CD4-positive, alpha-beta T cell treated with Interleukin-6 for 4 hours (primary cell): ENCODE measurements at places on chromosomes 4 and X.

DNA sequence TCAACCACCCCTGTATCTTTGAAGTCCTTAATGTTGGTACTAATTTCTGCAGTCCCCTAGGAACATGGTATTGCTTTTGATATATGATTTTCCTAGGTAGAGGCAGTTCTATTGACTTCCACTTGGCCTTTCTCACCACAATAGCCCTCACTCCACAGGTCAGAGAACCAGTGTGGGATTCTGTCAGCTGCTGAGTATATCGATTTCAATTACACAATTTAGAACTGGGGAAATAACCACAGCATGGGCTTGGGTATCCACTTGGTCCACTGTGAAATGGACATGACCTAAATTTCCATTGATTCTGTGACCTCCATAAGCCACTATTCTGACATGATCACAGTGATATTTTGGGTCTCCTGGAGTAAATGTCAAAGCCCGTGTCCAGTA, 62.3 kb downstream of the KANTR start:
- no peak for DNase-seq

DNA sequence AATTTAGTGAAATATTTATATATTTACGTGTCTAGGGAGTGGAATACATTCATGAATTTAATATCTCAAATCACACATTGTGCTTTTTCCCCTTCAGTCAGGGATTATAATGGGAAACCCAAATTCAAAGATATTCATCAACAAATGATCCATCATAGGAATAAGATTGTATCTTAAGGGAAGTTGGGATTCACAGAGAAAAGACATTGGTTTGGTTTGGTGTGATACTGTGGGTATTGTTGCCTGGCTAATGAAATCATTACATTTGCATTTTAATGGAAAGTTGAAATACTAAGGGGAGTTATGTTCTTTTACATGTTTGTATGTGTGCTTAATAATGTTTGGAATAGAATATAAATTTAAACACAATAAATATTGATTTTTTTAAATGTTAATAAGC, 1.7 kb downstream of the TET2 start:
- DNase-seq: no peak

DNA sequence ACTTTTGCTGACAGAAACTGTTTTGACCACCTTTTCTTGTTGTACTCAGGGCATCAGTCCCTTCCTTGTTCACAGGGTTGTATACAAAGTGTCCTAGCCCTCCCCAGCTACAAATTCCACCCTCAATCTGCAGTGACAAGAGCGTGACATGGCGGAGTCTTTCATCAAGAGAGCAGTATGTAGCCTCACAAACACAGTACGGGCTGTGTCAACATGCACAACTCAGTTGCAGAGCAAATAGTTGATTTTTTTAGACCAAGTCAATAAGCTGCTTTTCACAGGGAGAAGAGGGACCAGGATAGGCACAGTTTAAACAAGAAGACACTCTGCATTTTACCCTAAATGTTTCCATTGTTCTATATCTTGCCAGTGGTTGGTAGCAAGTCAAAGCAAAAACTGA, 8.6 kb upstream of the HS6ST2 start:
- no peak for DNase-seq

GRCh38 chr4:113474017-113474416, 287.5 kb downstream of the CAMK2D start:
- DNase-seq: no peak

GRCh38 chrX:39630344-39630743, 467.4 kb downstream of the BCOR start:
- DNase-seq: no peak

DNA sequence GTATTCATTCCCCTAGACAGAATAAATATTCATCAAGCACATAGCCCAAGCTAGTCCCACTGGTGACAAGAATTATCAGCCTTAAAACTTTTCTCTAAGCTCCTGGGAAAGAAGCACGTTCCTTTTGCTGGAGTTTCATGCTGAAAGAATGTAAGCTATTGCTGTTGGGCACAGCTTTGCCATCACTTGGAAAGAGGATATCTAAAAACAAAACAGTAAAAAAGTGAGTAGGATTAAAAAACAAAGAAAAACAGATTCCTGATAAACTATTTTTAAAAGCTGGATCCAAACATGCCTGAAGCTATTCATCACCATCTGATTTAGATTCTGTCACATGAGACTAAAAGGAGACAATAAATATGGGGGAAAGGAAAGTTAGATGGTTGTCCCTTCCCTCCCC, 176.8 kb downstream of the SCFD2 start:
- no peak for DNase-seq

- no peak for DNase-seq
Measured at GRCh38 chrX:63282828-63283227, 68.3 kb downstream of the SPIN4 start.

DNA sequence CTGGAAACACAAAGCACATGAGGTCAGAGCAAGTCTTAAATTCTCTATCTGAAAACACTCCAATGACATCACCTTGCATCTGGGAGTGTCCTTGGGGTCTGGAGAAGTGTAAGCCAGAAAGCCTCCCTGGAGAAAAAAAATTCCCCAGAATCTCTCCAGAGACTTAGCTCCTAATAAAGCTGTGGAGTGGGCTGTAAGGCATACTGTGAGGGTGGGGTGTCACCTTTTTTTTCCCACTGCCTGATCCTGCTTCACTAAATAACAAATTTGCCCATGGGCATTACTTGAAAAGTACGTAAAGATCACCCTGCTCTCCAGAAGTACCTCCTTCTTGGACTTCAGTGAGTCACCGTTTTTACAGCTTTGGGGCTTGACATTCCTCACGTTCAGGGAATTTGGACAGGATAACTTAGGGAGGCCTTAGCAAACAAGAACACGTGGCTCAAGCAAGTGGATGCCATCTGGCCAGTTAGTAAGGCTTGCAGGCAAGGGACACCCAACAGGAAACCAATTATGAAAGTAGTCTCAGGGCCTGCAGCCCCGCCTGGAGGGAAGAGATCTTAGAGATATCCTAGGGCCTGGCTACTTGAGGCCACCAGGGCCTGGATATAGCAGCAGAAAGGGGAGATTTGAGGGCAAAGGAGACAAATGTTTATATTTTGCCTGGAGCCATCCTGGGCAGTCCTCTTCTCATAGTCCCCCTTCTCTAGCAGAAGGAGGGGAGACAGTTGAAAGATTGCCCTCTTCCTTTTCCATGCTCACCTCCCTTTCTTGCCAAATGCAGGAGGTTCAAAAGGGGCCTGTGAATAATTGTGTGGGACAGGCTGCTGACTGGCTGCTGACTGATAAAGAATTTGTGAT, 60.1 kb upstream of the PLAC1 start:
- DNase-seq: no peak

DNA sequence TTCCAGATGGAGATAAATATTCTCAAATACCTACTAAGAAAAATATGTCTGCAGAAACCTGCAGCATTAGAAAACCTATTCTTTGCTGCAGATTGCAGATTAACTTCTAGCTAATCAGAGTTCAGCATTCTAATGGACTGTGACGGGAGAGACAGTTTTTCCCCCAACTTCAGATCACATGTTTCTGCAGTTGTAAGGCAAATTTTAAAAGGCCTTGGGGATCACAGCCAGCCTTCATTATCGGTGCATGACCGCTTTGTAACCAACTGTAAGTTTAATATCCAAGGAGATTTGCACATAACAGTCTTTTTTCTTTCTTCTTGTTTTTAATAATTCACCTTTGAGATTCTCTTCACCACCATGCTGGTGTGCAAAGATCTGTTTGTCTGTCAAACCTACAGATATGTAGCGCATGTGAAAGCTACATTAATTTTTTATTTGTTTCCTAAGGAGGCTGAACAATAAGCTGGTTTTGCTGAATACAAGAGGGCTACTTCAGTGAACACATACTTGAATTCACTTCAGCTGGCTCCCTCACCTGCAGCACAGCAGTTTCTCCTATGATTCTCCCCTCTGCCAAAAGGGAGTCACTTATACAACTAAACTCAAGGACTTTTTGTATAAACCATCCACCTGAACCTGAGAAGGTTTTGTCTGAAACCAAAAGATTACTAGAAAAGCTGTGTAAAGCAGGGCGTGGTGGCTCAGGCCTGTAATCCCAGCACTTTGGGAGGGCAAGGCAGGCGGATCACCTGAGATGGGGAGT, 488.5 kb downstream of the RPA4 start:
- no peak for DNase-seq

- no peak for DNase-seq
Measured at GRCh38 chr4:56082829-56083228, 134.1 kb downstream of the CEP135 start.

- no peak for DNase-seq
Measured at GRCh38 chr4:123589301-123589700, 192.7 kb downstream of the SPRY1 start.

- DNase-seq: peak; percentile 52
Measured at GRCh38 chrX:48939524-48940228, 17.7 kb downstream of the OTUD5 start.

DNA sequence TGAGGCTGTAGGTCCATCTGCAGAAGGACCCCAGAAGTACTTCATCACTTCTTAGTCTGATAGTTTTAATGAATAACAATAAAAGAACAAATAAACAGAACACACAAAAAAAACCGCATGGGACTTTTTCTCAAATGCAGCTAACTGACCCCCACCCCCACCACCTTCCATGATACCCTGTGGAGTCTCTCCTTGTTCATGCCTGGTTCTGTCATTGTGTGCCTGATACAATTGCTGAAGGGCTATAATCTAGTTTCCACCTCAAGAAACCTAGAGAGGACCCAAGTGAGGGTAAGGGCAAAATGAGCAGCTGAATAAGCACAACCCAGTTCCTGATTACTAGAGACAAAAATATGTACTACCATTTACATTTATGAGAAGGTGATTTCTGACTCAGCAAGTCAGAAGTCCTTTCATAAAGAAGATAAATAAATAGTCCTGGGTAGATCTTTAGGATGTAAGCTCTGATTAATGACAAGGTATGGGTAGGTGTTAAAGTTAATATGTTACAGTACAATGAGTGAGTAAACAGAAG, 155.1 kb downstream of the TMA16 start:
- DNase-seq: no peak

GRCh38 chrX:112696481-112696880, 16.7 kb upstream of the LHFPL1 start:
- no peak for DNase-seq

DNA sequence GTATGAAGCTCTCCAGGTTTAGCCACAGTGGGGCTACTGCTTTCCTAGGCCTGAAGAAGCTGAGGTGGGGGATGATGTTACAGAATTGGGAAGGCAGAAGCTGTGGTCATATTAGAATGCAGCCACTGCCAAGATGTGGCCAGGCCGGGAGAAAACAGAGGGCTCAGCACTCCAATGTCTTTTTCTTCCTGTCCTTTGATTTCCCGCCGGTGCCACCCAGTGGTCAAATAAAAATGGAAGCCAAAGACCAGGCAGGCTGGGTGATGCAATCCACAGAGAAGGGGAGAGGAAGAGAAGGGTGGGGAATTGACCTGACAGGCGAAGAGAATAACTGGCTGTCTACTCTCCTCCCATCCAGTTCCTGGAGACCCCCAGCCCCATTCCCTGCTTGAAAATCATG, 94.9 kb upstream of the SHISA3 start:
- DNase-seq: no peak

GRCh38 chr4:54099287-54099747, 646 bp upstream of the GSX2 start:
- no peak for DNase-seq

GRCh38 chrX:17032351-17032750, 85.9 kb downstream of the REPS2 start:
- DNase-seq: no peak

GRCh38 chr4:143252478-143252877, 67.8 kb downstream of the USP38 start:
- DNase-seq: no peak

DNA sequence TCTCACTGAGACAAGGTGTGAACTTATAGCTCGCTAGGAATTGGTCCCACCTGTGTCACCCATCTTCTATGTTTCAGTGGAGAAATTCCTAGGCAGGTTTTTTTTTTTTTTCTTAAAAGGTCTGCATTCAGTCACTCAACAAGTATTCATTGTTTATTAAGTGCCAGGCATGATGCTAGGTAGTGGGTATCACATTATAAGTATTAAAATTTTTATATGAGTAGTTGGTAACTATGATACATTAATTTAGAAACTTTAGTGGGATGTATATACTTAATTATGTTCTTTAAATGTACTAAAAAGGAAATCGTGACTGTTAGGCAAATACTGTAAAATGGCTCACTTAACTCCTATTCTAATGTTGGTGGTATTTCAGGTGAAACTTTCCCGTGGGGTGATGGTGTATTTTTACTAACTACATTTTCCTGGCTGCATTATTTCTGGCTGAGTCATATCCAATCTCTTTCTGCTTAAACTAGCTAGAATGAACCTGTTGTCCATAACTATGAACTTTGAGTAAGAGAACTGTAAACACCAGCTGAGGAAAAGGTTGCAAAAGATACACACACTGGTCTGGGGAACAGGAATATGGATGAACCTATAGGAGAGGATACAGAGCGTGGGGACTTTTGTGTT, 49.3 kb upstream of the MED14 start:
- no peak for DNase-seq

DNA sequence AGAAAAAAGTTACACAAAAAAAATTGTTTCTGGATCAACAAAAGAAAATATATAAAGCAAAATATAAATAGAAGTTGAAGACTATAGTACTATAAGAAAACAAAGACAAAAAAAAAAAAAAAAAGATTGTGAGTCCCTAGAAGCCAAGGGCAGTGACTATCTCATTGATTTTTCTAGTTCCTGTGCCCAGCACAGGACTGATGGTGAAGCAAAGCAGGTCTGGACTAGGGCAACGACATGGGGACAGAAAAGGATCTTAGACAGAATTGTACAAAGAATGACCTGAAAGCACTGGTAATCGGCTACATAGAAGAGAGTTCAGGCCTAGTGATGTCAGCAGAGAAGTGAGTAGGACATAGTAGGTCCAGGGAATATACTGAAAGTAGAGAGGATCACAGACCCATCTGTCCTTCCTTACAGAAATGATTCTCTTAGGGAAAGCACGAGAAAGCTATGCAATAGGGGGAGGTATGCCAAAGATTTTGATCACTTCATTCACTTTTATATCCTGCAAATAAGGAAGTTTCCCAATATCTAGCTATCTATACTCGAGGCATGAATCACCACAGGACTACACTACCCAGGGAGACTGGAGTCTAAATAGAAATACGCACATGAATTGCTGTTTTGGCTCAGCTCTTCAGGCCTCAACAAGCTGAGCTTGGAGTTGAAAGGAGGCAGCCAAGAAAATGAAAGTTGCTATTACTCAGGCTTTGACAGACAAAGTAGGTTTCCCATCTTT, 230.9 kb upstream of the GPC4 start:
- no peak for DNase-seq

DNA sequence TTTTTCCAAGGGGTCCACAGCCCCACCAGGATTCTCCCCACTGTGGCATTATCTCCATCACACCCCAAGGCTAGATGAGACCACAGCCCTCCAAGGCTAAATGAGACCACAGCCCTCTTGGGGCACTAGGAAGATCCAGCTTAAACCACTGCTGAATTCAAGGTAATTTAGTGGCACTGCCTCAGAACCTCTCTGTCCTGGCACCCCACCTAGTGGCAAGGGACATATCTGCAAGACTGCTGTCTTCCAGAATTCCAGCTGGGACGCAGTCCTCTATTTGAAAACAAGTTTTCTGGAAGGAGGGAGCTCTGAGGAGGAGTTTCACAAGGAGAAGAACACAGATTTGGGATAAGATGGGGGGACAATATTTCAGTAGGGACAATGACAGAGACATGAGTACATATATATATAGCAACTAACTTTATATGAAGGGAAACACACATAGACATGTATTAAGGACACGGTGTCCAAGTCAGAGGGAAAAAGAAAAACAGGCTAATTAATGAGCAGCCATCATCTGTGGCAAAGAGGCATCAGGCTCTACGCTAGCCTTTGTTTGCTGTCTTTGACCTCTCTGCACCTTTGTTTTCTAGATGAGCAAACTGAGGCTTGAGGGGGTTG, 9.3 kb downstream of the CETN2 start:
- no peak for DNase-seq
